ENCODE measurements at places on chromosomes 16 and 17. TPM values are rescaled to one million over a fixed set of nuclear protein-coding genes. Genes with fewer than 3 reads are reported as not detected.

- H3K27me3 ChIP-seq: no peaks in the 10 kb centered on the region
- H3K4me3 ChIP-seq: no peak overlapping the region
- no peak for DNase-seq
- H3K27ac ChIP-seq: no peak overlapping the region
- H3K4me1 ChIP-seq: peaks cover 6% of the 10 kb centered on the region
These were observed 58.3 kb downstream of the B9D1 start for GRCh38 chr17:19304209-19304608.

The UTS2R gene
- not detected for polyA plus RNA-seq

GRCh38 chr16:89969741-89970410 is 21.3 kb downstream of the DEF8 start:
- no peak overlapping the region for H3K27ac ChIP-seq
- no peaks in the 10 kb centered on the region for H3K27me3 ChIP-seq
- no peak for DNase-seq
- peaks cover 4% of the 10 kb centered on the region for H3K36me3 ChIP-seq
- H3K4me3 ChIP-seq: no peak overlapping the region
- H3K4me1 ChIP-seq: peaks cover 7% of the 10 kb centered on the region

- H3K4me1 ChIP-seq: no peaks in the 10 kb centered on the region
- H3K4me3 ChIP-seq: peak overlapping the region; percentile 47
- H3K27me3 ChIP-seq: peaks cover 23% of the 10 kb centered on the region
These were observed 9.6 kb upstream of the WNT9B start for GRCh38 chr17:46841561-46842379.

- no peaks in the 10 kb centered on the region for H3K4me1 ChIP-seq
- H3K27ac ChIP-seq: no peak overlapping the region
- DNase-seq: peak; percentile 71
- no peaks in the 10 kb centered on the region for H3K27me3 ChIP-seq
- H3K4me3 ChIP-seq: no peak overlapping the region
These were observed 135.8 kb downstream of the WWOX start for GRCh38 chr16:78235168-78235800.

DNA sequence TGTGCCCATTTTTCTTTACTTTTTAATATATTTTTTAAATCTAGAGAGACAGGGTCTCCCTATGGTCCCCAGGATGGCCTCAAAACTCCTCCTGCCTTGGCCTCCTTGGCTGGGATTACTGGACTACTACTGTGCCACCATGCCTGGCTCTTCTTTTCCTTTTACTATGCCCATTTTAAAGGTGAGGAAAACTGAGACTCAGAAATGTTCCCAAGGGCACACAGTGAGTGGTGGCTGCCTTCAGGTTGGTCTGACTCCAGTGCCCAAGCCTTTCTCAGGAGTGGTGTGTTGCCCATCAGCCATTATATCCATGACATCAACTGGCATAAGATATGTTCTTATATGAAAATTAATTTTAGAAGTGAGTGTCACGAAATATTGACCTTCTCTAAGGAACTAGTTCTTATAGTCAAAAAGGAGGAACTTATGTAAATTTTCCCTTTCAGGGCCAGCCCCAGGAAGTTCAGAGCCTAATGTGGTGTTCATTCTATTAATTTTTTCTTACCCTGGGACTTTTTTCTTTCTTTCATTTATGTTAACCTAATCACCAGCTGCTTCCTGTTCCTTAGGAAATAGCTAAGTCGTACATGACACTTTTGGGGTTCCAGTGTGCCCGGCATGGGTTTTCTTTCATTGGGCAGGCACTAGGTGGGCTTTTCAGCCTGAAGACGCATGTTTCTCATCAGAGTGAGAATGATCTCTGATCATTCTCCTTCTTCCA is 17.9 kb upstream of the SPN start:
- H3K36me3 ChIP-seq: no peaks in the 10 kb centered on the region
- H3K4me1 ChIP-seq: no peaks in the 10 kb centered on the region
- DNase-seq: no peak
- no peaks in the 10 kb centered on the region for H3K27me3 ChIP-seq
- H3K27ac ChIP-seq: no peak overlapping the region
- no peak overlapping the region for H3K4me3 ChIP-seq

The KRT12 gene
- not detected for polyA plus RNA-seq

DNA sequence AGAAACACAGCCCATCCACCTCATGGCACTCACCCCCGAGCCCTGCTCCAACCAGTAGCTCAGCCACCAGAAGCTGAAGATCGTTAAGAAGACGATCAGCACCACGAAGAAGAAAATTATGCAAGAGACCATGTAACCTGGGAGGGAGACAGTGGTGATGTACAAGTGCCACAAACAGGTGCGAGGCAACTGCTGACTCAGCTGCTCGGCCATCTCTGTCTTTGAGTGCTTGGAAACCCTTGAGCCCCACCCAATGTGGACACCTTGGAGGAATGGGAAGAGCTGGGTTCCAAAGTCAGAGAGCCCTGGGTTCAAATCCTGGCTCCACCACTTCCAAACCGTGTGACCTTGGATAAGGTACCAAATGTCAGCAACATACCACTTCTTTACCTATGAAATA is 38.1 kb upstream of the ABCC12 start:
- no peaks in the 10 kb centered on the region for H3K4me1 ChIP-seq
- no peak overlapping the region for H3K27ac ChIP-seq
- DNase-seq: no peak
- no peak overlapping the region for H3K4me3 ChIP-seq
- H3K36me3 ChIP-seq: no peaks in the 10 kb centered on the region

The TP53 gene
- polyA plus RNA-seq: 47.3 TPM

DNA sequence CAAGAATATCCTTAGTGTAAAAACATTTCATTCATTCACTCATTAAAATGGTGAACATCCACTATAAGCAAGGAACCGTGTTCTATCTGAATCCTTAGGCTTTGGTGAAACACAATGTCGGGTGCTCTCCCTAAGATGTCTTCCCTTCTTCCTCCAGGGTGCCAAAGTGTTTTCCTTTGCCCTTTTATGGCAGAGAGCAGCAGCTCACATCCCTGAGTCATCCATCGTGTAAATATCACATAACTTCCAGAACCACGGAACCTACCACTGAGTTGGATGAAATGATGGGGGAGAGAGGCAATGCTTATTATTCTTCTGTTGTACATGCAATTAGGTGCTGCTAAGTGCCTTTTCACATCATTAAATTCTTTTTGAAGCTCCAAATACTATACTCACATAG is 50.2 kb downstream of the DNAH3 start:
- peaks cover 11% of the 10 kb centered on the region for H3K4me1 ChIP-seq
- H3K27ac ChIP-seq: no peak overlapping the region
- H3K36me3 ChIP-seq: no peaks in the 10 kb centered on the region
- DNase-seq: no peak

The MYH8 gene
- polyA plus RNA-seq: not detected

DNA sequence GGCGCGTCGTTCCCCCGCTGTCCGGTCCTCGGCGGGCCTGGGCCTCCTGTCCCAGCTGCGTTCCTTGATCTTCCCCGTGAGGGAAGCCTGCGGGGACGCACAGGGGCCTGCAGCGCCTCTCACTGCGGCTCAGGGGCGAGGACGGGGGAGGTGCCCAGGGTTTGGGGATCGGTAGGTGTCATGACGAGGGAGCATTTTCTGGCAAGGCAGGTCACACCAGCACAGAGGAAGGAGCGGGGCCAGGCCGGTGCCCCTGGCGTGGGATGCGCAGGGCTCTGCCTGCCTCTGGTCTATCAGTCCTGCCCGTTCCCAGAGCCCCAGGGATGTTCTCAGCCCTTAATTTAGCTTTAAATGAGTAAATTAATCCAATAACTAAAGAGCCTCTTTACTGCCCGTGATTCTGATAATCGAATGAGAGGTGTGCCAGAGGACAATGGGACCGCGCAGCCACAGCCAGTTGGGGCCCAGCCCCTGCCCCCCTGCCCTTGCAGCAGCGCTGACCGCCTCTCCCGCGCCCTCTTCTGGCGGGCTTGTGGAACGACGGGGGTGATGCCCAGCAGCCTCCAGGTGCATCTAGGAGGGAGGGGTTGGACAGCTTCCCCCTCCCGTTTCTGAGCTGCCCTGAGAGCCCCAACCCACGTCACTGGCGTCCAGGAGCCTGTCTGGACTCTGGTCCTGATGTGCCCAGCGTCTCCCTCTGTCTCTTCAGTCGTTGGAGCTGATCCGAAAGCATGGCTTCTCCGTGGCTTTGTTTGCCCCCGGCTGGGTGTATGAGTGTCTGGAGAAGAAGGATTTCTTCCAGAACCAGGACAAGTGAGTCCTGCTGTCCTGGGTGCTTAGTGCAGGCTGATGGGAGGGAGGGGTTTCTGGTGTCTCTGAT is 7.9 kb downstream of the ENGASE start:
- peaks cover 13% of the 10 kb centered on the region for H3K4me1 ChIP-seq
- no peak overlapping the region for H3K4me3 ChIP-seq

DNA sequence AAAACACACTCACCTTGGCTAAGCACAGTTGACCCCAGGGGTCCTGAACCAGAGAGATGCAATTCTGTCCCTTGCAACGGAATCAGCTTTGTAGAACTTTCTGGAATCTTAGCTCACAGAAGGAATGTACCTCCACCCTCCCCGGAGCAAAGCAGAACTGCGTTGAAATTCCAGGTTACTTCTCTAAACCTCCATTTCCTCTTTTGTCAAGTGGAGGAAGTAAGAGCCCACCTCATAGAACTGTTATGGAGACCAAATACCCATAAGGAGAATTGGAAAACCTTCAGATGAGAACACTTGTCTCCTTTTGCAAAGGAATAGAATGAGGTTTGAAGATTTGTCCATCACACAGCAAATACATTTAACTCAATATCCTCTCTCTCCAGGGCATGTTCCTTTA is 86.6 kb upstream of the RBBP6 start:
- H3K36me3 ChIP-seq: no peaks in the 10 kb centered on the region
- no peaks in the 10 kb centered on the region for H3K27me3 ChIP-seq
- no peak for DNase-seq
